ENCODE measurements at places on chromosomes 2 and 18.
A peak's percentile ranks its signal among the peaks of the same experiment; 100 is the strongest.

DNA sequence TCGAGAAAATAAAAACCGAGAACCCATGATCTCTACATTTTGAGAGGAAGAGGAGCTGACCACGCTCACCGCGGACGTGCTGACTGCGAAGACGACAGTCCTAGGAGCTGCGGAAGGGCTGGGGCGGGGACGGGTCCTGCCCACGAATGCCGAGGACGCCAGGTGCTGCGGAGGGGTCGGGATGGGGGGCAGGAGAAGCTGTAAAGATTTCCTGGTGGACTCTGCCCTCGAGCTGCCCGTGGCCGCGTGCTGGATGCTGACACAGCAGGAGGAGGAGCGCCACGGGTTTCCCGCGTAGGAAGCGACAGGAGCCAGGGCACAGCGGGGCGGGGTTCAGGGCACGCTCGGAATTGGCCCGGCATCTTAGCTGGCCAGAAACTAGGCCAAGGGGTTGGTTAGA is 22.2 kb downstream of the ZSCAN30 start:
- no peak for DNase-seq

- DNase-seq = no peak
These were observed 35.1 kb upstream of the NTSR2 start for GRCh38 chr2:11705063-11705462.

GRCh38 chr2:122988395-122989221 is 1036.5 kb upstream of the CNTNAP5 start:
- no peak for DNase-seq

DNA sequence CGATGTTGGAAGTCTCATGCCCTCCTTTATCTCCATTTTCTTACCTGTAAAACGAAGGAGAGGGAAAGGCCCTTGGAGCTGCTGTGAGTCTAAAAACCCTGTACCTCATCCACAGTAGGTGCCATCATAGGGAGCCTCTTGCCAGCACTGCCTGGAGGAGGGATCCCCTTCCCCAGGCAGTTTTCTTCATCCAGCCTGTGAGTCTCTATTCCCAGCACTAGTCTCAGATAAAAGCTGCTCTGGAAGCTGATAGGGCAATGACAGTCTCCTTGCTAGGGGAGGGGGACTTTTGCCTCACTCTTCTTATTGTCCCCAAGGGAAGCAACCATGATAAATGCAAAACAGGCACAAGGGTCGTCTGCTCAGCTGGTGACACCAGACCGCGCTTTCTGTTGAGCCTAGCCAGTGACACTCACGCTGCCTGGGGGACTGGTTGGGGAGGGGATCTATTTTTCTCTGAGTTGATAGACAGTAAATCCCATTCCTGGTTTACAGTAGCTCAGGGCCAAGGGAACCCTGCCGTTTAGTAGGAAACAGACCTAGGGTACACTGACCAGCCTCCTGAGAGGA is 139.5 kb upstream of the NABP1 start:
- DNase-seq = no peak

DNA sequence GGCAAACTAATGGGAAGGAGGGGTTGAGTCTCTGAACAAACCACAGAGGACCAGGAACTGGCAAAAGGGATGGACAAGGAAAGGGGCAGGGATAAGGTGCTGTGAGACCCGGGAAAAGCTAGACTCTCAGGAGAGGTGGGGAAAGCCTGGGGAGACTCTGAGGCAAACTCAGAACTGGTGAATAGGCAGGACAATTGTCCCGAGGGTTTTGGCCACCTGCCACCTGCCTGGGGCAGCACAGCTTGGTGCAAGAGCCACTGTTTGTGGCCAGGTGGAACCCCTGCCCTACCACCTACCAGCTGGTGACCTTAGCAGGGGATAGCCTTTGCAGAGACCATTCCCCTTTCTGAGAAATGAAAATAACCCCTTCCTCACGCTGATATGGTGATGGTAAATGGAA is 129.4 kb upstream of the ASB18 start:
- no peak for DNase-seq

GRCh38 chr18:25167612-25168410 is 184.2 kb downstream of the ZNF521 start:
- no peak for DNase-seq

GRCh38 chr18:2971741-2972552 is 41.0 kb downstream of the LPIN2 start:
- DNase-seq = peak; percentile 84

DNA sequence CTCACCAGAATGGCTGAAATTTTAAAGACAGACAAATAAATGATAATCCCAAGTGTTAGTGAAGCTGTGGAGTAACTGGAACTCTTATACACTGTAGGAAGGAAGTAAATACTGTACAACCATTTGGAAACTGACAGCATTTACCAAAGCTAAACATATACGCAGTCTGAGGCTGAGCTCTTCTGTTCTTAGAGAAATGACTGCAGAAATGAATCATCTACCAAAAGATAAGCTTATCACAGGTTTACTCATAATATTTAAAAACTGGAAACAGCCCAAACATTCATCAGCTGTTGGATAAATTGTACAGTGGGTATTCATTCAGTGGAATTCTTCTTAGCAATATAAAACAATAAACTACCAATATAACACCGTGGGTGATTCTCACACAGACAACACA is 218.2 kb upstream of the RAB12 start:
- no peak for DNase-seq

GRCh38 chr18:13264091-13265007 is 45.8 kb downstream of the LDLRAD4 start:
- no peak for DNase-seq

DNA sequence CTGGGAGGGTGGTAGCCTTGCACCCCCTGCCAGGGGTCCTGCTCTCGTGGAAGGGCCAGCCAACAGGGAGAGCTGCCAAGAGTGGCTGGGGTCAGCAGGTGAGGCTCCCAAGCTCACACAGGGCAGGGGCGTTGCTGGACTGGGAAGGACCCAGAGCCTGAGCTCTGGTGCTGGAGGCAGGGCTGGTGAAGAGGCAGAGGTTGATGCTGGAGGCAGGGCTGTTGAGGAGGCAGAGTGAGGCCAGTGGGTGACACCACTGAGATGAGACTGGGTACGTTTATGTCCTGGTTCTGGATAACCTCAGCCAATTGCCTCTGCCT is 7.0 kb downstream of the ADRA2B start:
- DNase-seq = no peak

- DNase-seq = no peak
These were observed 20.4 kb downstream of the RNF144A start for GRCh38 chr2:6937582-6937981.

GRCh38 chr2:191797942-191798876 is 48.7 kb downstream of the CAVIN2 start:
- DNase-seq = no peak

DNA sequence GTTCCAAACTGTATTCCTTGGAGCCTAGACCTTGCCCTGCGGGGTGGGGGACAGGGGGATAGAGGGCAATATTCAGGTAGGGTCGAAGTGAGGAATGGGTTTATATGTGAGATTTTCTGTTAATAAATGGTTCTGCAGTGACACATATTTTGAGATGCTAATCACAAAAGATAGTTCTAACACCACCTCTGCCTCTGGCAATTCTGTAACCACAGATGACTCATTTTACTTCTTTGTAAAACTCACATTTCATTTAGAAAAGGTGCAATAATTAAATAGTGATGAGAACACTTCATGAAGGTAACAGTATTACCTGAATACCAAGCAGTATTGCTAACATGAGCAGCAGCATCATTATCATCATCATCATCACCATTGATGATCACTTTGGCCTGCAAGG is 306.6 kb downstream of the SUCLG1 start:
- DNase-seq = peak; percentile 4

- no peak for DNase-seq
These were observed 76.7 kb downstream of the RNF144A start for GRCh38 chr2:6993936-6994335.

DNA sequence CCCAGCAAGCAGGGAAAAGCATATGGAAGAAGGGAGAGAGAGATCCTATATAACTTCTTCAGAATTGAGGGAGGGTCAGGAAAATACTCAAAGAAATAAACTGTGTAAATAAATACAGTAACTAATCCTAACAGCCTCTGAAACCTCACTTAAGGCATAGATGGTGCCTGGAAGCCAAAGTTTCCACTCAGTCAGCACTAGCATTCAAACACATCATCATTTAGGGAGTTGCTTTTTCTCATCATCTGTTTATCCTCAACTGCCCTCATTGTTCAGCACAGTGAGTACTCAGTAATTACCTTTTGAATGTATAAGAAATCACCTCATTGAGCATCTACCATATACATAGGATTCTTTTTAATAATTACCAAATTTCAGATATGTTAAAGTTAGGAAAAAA is 262.9 kb downstream of the C1D start:
- DNase-seq = no peak

GRCh38 chr2:231563378-231563961 is 29.2 kb upstream of the TEX44 start:
- peak; percentile 36 for DNase-seq

DNA sequence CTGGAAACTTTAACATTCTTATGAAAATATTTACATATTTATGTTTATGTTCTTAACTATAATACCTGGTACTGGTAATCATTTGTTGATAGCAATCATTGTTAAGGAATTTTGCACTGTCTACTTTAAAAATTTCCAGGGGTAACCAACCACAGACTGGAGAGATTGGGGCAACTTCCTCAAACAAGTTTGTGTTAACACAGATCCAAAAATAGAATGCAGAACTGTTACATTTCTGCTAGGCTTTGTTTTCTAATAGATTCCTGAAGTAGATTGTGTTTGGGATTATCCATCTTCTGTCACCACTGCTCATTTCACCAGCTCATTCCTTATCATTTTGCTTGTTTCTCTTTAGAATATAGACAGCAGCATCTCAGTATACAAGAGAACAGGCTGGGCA is 23.7 kb downstream of the RNF125 start:
- DNase-seq = no peak

DNA sequence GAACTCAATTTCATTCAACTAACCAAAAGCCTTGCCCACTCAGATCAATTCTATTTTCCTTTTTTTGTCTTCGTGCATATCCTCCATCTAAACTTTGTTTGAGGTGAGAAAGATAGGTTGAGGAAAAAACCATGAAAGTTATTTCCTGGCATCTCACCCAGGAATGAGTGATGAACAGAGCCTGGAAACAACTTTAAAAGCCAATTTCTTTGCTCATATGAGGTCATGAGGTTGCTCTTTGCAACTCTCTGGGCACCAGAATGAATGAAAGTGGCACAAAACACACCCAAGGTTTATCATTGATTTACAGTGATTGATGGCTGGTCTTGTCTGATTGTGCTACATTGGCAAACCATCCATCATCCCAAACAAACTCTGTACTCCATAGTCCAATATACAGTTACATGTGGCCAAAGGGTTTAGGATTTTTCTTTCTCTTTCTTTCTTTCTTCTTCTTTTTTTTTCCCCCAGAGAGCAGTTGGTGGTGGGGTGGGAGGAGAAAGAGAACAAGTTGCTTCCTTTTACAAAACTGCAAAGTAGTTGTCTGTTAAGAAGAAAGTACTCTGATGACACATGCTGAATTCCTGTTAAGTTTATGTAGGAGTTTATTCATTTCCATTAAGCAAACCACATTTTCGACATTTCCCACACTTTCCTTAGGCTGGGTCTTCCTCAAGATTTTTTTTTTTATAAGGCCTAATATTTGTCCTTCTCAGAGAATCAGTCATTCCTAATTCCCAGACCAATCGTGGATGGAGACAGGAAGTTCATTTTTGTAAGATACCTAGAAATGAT is 575.9 kb upstream of the ZEB2 start:
- peak; percentile 68 for DNase-seq

- no peak for DNase-seq
These were observed 208.8 kb upstream of the SALL3 start for GRCh38 chr18:78770823-78771139.

DNA sequence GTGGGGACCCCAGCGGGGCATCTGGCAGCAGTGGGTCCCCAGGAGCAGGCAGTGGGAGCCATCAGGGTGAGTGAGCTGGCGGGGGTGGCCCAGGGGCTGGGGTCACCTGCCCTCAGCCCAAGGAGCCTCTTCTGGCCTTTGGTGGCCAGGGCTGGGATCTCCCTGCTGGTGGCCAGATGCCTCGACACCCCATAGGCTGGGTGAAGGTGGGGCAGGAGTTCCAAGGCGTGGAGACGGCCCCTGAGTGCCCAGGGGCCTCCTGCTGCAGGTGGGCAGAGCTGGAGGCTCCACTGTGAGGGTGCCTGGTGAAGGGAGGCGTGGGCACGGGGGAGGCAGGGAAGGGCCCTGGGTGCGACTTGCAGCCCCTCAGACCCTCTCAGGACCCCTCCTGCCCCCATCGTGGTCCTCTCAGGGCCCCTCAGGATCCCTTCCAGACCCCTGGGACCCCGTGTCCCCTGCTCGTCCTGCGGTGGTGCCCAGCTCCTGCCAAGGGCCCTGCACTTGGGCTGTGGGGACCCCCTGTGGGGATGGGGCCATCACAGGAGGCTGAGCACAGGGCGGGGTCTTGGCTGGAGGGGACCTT is 5.0 kb upstream of the GPR35 start:
- no peak for DNase-seq

DNA sequence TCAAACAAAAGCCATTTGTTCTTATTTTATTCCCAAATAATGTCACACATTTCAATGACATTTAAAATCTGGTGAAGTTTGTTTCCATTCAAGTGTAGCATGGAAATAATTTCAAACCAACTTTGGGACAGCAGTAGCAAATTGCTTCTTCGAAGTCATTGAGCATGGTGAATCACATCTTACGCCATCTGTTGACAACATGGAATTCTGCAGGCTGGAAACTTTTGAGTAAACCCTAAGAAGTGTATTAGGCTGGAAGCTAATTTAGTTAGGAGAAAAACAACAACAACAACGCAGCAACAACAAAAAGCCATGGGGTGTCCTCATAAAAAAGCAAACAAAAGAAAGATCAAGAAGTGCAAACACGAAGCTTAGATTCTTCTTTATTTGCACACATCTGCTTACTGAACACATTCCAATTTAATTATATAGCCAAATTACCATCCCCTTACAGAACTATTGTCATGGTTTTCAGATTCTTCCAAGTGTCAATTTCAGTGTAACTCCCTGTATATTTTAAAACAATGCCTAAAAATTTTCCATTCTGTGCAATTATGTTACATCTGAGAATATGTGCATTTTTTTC is 659.0 kb upstream of the CDH7 start:
- DNase-seq = peak; percentile 33

DNA sequence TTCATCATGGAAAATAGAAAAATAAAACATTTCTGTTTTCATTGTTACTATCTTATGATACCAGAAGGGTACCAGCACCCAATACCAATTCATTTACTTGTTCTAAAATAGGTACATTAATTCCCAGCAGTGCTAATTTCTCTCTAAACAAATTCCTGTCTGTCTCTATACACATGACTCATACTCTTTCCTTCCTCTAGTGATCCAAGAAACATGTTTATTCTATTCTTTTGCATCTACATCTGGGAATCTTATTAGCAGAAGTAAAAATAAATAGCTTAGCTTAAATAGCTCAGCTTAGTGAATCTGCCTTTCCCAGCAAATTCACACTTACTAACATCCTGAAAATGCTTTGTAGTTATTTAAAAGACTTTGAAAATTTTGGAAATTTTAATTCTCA is 84.5 kb upstream of the MAPRE2 start:
- DNase-seq = peak; percentile 80
